Right renal cortex interstitium (tissue), 3 donors: ENCODE measurements at places on chromosomes 5 and 9.

GRCh38 chr5:168778536-168778935 lies 199.4 kb upstream of the PANK3 start:
- no peak for DNase-seq

DNA sequence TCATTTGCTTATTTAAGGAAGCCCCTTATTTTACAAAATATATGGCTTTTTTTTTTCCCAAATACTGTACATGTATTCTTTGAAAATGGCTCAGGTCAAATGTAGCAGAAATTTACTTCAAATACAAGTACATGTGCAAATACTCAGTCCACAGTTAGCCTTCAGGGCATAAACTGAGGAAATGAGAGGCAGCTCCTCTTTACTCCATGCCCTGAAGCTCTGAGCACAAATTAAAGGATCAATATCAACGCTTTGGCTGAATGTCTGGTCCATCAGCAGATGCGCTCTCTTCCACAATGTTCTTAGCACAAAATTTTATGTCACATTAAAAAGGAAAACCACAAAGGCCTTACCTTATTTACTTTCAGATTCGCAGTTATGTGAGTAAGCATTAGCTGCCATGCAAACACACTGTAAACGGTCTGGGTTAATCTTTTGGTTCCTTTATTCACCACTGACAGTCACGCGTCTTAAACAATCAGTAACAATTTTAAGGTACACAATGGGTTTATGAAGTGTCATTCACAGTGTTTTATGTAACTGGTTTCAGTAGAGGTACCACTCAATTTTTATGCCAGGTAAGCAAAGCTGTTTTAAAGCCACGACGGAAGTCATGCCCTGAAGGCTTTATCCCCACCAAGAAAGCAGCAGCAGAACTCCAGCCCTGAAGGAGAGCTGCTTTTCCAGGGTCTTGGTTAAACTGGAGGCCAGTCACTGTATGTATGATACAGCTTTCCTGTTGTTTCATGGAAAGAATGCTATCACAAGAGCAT lies 103.4 kb downstream of the OTULIN start:
- DNase-seq: no peak

DNA sequence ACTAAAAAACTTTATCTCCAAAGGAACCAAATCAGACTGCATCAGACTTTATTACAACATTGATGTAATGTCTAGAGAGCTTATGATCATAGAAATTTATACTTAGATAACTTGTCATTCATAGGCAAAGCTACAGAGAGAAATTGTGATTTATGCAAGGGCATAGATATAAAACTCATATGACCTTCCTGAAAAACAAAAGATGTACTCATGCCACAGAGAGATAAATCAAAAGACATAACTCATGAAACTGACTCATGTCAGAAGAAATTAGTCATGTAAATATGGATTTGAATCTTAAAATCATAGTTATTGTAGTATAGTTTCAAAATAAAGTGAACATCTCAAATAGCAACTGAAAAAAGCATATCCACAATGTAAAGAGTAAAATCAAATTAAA lies 186.2 kb downstream of the GABBR2 start:
- DNase-seq: no peak

DNA sequence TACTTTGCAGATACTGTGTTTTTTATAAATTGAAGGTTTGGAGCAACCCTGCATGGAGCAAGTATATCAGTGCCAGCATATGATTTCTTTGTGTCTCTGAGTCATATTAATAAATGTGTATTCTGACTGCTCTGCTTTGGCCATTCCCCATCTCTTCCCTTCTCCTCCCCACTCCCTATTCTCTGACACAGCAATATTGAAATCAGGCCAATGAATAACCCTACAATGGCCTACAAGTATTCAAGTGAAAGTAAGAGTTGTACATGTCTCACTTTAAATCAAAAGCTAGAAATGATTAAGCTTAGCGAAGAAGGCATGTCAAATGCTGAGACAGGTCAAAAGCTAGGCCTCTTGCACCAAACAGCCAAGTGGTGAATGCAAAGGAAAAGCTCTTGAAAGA lies 82.2 kb upstream of the TLX3 start:
- DNase-seq: no peak

DNA sequence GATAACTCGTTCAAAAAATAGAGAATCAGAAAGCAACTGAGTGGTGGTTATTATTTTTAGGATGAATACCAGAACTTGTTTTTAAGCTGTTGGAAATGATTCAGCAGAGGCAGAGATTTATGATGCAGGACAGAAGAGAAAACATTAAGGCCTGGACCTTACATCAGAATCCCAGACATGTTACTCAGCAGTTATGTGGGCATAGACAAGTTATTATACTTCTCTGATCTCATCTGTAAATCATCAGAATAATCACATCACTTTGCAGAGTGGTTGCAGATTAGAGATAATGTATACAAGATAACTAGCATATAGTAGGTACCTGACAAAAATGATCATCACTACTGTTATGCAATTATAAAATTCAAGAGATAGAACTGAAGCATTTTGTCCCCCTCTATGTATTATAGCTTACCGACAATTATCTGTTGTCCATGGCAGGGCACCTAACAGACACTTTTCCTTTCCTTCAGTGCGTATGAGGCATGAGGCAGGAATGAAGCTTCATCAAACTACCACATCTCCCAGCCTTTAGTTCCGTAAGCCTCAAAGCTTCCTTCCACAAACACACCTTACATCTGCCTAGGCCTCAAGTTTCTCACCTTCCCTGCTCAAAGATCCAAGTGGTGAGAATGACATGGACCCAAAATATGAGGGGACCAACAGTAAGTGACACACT lies 165.9 kb downstream of the DENND1A start:
- no peak for DNase-seq

DNA sequence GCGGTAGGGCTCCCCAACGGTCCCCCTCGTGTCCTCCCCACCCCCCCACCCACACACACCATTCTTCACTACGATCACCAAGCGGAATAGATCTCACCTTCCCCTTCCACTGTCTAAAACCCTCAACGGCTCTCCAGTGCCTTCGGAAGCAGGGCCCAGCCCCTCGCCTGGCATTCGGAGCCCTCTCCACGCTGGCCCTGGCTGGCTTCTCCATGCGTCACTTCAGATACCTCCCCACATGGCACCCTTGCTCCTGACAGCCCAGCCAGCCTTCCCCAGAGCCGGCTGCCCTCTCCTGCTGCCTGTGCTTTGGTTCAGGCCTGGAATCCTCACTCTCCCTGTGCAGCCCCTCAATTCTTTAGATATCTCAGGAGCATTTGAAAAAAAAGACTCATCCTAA lies 126.6 kb downstream of the ZNF354C start:
- DNase-seq: no peak

- no peak for DNase-seq
Observed at GRCh38 chr5:56575821-56576220, 239.5 kb upstream of the MAP3K1 start.

DNA sequence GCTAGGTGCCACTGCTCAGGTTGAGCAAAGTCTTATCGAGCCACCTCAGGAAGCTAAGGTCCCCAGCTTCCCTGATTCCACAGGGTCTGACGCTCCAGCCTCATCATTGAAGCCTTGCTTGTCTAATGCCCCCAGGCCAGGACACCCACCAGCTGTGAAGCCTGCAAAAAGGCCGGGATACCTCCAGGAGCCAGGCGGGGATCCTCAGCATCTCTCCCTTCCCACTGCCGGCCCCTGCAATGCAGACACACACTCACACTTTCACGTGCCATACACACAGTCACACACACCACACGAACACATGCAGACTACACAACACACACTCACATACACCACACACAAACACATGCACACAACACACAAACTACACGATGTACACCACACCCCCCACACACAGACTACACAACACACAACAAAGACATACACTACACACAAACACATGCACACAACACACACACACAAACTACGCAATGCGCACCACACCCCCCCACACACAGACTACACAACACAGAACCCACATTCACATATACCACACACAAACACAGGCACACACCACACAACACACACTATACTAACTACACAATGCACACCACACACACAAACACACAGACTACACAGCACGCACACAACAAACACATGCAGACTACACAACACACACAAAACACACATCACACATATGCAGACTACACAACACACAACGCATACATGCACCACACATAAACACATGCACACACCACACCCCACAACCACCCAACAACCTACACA lies 17.8 kb upstream of the S1PR3 start:
- no peak for DNase-seq

DNA sequence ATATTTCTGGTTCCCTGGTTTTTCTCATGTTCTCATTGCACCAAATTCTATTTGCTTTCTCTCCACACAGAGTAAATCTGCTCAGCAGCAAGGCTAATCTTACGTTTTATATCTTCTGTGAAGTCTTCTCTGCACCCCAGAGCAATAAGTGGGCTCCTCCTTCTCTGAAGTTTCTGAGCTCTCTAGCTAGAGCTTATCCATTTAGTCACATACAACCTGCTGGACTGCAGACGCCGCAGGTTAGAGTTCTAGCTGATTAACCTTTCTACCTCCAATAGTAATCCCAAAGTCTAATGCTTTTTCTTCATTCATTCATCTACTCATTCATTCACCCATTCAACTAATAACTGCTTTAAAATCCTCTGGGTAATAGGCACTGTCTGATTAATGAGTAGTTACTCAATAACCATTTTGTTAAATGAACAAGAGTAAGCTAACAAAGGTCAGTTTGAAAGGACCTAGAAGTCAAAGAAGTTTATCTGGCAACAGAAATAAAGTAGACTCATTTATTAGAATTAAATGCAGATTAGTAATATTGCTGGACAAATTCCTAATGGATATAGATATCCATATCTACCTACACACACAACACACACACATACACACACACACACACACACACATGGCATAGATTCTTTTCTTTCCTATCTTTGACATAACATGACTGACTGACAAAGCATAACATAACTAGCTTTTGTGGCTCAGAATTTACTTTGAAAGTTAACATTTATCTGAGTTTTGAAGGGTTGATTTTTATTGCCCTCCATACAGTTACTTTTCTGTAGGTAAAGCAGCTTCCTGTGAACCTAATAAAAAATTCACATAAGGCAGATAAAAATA lies 984.6 kb upstream of the SEMA6A start:
- no peak for DNase-seq

- no peak for DNase-seq
Observed at GRCh38 chr9:33381231-33381791, 21.1 kb downstream of the AQP7 start.

- DNase-seq: no peak
Observed at GRCh38 chr9:91443321-91443993, 19.8 kb upstream of the NFIL3 start.

- no peak for DNase-seq
Observed at GRCh38 chr5:144060598-144060997, 109.9 kb downstream of the YIPF5 start.

- DNase-seq: no peak
Observed at GRCh38 chr5:172849606-172850453, 15.8 kb downstream of the ERGIC1 start.

GRCh38 chr5:139273572-139274289 lies 19.8 kb upstream of the MATR3 start:
- DNase-seq: peak; percentile 48

GRCh38 chr5:79699763-79700400 lies 10.2 kb downstream of the CMYA5 start:
- no peak for DNase-seq

DNA sequence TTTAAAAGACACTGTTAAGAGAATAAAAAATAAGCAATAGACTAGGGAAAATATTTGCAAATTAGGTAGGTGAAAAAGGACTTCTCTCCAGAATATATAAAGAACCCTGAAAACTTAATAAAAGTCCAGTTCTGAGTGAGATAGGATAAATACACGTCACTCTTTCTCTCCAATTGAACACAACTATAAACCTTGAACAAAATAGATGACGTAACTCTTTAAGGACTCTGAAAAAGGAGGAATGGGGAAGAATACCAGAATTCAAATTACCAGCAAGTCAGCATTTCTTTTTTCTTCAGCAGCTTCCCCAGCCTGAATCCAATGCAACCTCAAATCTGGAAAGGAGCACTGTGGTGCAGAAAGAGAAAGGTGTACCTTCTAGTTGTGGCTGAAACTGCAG lies 6.8 kb upstream of the WDR41 start:
- no peak for DNase-seq

DNA sequence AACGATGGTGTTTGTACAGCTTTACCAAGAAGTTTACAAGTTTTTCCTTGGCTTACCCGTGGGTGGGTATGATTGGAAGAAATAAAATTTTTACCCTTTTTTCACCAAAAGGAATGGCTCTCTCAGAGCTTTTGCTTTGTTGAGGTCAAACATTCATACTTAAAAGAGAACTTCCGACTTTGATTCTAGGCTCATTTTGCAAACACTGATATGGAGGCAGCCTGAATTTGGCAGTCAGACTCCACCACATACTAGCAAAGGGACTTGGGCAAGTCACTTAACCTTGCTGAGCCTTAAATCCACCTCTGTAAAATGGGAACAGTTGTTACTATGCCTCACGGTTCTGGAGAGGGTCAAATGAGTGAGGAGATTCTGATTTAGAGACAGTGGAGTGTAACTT lies 153.5 kb downstream of the PRKACG start:
- no peak for DNase-seq

DNA sequence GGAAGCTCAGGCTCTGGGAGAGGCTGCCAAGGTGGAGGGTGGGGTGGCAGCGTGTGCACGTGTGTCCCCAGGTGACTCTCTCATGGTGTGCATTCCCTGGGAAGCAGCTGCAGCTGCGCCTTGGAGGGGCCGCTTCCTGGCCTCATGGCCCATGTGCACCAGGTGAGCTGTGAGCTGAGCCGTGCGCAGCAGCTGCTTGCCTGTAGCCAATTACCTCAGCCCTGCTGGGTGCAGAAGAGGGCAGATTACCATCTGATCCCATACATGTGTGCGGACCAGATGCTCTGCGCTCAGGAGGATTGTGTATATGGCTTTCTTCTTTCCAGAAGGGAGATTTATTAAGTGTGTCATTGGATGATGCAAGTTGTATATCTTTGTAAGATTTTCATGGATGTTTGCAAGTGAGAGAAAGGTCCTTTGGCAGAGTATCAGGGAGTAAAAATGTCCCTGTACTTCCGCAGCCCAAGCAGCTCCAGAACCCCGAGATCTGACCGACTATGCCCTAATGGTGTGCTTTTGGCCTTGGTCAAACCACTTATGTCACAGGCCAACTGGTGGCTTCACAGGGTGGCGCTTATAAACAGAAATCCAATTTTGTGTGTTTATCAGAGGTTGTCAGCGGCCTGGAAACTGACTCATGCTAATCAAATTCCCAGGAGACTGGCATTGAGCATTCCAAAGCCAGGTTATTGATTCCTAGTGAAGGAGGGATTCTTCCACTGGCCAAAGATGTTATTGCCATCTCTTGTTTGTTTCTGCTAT lies 229.3 kb downstream of the GOLPH3 start:
- DNase-seq: no peak

DNA sequence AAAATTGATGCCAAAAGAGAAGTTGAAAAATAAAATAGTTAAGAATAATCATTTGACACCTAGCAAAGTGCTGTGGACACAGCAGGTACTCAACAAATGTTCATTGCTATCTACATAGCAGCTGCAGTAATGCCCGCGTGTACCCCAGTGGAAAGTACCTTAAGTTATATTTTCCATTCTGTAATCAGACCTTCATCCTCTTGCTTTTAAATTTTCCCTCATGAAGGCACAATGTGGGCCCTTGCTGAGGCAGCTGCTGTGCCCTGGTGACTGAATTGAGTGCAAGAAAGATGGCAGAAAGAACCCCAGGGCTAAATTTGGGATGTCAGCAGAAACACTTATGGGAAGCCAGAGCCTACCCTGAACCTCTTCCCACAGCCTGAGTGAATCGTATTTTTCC lies 65.9 kb downstream of the CYFIP2 start:
- no peak for DNase-seq
